ENCODE measurements at places on chromosomes 7 and 10. TPM values are rescaled to one million over a fixed set of nuclear protein-coding genes. Genes with fewer than 3 reads are reported as not detected.

DNA sequence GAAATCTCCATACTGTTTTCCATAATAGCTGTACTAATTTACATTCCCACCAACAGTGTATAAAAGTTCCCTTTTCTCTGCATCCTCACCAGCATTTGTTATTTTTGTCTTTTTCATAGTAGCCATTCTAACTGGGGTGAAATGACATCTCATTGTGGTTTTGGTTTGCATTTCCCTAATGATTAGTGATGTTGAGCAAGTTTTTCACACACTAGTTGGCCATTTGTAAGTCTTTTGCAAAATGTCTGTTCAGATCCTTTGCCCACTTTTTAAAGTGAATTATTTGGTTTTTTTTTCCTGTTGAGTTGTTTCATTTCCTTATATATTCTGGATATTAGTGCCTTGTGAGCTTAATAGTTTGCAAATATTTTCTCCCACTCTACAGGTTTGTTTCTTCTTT, 101.0 kb upstream of the NFE2L3 start:
- DNase-seq, result no peak

The VDAC2 gene
- total RNA-seq, result 207 TPM

The LRRC4 gene
- not detected for total RNA-seq

GRCh38 chr7:36021917-36022550, 131.0 kb upstream of the EEPD1 start:
- no peak for DNase-seq

GRCh38 chr10:121268363-121268762, 329.9 kb downstream of the FGFR2 start:
- no peak for DNase-seq

DNA sequence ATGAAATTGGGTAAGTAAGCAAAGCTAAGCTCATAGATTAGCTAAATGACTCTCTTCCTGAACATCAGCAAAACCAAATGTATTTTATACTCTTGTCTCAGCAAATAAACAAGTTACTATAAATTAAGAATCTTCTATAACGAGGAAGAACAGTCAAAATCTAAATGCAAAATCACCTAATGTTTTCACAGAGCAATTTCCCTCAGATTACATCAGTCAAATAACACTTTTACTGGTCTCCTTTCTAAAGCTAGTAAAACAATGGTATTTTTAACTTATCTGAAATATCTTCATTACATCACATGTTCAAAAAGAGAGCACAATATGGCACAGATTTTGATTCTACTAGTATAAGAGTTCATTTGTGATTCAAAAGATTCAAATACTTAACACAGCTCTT, 16.5 kb upstream of the GPR22 start:
- no peak for DNase-seq

DNA sequence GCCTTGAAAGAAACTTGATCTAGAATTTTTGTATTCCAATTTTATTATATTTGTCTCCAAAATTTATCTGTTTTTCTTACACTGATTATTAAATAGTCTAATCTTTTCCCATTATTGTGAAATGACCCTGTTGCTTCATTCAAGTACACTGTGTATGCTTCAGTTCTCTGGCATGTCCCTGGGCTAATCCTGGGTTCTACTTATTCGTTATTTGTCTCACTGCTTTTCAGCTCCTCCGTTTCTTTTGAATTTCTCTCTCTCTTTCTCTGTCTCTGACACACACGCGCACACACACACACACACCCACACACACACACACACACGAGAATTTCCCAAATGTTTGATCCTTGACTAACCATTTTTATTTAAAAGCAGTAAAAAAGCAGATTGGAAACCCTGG, 768.6 kb downstream of the NRG3 start:
- DNase-seq, result no peak

DNA sequence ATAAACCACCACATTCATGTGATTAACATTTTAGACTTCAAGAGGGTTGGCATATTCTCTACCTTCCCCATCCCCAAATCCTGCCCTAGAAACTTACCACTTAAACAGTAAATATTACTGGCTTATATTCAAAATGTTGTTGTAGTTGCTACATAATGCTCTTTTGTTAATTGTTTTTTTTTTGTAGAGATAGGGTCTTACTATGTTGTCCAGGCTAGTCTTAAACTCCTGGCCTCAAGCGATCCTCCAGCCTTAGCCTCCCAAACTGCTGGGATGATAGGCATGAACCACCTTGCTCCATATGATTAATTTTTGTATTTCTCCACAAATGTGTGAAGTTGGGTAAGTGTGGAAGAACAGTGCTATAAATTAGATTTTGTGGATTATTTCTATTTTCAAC, 6.5 kb downstream of the PDK4 start:
- no peak for DNase-seq
